Stimulated activated naive B cell treated with anti-CD40 and anti-IgM and Interleukin-4, amounts not matched to agents 10 μg/mL and 1 μg/mL and 100 μg/mL, for 72 hours (primary cell): ENCODE measurements at places on chromosomes 11 and 22.

GRCh38 chr11:126430581-126431335, 75.3 kb downstream of the ST3GAL4 start:
- DNase-seq: no peak

- DNase-seq: no peak
These were observed 19.6 kb upstream of the ARHGAP42 start for GRCh38 chr11:100667449-100667848.

DNA sequence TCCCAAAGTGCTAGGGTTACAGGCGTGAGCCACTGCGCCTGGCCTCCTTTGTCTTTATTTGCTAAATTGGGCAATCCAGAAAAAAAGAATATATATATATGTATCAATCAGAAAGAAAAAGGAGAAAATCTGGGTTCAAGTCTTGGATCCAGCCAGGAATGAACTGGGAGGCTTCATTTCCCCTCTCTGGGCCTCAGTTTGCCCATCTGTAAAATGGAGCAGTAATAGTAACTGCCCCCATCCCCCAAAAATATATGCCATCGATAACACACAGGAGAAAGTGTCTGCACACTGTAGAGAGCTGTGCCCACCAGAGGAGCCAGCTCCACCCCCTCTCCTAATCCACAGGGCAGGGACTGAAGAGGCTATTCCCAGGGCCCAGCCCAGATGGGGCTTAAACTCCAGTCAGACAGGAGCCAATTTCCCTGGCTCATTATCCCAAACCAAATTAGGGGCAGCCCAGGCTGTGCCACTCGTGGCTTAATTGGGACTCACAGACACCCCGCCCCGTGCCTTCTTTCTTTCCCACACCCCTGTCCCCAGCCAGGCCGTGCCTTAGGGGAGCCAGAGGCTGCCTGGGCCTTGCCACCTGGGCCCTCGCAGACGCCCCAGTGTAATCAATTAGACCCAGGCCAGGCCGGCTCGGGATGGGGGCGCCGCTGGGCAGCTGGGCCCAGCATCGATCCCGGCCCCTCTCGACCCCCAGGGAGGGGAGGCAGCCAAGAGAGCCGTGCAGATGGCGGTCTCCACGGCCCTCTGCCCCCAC, 171.5 kb downstream of the MN1 start:
- no peak for DNase-seq

- DNase-seq: no peak
These were observed 199.7 kb downstream of the CTTN start for GRCh38 chr11:70597751-70598625.

DNA sequence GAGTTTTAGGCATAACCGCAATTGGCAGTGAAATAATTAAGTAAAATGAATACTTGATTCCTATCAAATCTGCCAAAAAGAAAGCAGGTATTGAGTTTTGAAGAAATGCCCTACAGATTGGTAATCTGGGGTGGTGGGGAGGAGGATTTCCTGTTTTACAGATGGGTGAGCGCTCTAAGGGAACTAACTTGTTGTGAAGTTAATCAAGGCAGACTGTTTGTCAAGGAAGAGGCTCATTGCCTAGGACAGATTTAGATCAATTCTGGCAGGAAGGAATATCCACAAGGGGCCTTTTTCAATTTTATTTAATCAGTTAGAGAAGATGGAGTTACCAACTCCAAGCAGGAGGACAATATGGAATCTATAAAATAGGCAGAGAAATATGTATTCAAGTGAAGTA, 271.5 kb upstream of the CCDC90B start:
- no peak for DNase-seq

GRCh38 chr11:58919980-58920379, 19.3 kb upstream of the GLYATL1 start:
- DNase-seq: no peak

DNA sequence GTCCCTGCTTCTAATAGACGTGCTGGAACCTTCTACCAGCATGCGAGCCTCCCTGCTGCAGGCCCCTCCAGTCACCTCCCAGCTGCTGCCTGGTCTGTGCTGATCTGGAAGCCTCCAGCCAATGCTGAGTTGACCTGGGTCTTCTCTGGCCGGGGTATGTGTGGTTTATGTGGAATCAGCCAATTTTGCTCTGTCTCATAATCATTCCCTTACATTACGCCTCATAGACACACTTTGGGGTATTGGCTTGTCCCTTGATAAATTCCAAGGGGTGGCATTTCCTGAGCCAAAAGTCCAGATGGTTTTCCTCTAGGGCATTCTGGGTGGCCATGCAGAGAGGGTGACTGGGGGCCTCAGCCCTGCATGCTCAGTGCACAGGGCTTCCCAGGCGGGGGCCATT, 8.3 kb upstream of the KMT5B start:
- DNase-seq: no peak

- no peak for DNase-seq
These were observed 30.6 kb upstream of the IGLL5 start for GRCh38 chr22:22856885-22857606.

GRCh38 chr22:48307931-48308330, 1519.7 kb downstream of the BRD1 start:
- DNase-seq: no peak

DNA sequence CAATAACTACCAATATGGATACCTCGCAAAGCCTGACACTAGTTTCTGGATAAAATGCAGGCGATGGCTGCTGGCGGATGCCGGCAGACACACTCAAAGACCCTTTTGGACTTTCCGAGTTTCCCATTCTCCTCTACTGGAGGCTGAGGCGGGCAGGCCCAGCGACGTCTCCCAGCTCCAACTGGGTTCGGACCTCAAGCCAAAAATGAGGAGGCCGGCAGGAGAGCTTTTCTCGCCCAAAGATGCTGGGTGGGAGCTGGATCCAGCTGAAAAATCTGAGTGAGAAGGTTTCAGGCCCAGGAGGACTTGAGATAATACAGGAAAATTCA, 428 bp upstream of the FEZ1 start:
- no peak for DNase-seq

DNA sequence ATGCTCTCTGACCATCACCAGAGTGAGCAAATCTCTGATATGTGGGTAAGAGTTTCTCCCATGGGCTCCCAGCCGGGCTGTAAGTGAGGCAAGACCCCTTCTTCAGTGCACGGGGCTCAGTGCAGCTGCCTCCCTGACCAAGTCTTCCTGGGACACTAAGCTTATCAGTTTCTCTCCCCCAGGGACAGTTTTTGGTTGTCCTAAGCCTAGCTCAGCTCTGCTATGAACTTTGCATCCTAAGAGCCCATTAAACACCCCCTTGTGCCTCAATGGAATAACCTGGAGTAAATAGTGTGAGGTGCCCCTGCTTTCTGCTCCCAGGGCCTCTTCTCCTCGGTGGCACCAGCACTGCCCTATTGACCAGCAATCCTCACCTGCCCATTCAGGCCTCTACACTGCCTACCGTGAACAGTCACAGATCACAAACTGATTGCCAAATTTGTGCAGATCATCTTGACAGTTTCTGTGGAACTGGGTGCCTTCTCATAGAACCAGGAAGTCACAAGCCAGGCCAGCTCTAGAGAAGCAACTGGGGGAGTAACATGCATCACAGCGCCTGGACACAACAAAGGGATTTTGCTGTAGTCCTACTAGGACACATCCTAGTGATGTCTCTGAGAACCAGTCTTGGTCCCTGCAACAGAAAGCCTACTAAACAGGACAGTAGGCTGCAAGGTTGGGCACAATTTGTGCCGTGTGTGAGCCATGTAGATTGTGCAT, 19.5 kb upstream of the IGLL5 start:
- no peak for DNase-seq

GRCh38 chr11:108289699-108290098, 66.8 kb downstream of the ATM start:
- no peak for DNase-seq
